ENCODE measurements at places on chromosomes 2 and 18. TPM values are rescaled to one million over a fixed set of nuclear protein-coding genes. Genes with fewer than 3 reads are reported as not detected.

The SNORC gene
- 2.4 TPM for polyA plus RNA-seq

The CPO gene
- 0.06 TPM for polyA plus RNA-seq

The ZNF236 gene
- 1.3 TPM for polyA plus RNA-seq

The PPP4R3B gene
- 21.8 TPM for polyA plus RNA-seq

The POTEC gene
- not detected for polyA plus RNA-seq

The TMSB10 gene
- 1,127 TPM for polyA plus RNA-seq

The SLC14A1 gene
- 0.44 TPM for polyA plus RNA-seq

The CCDC142 gene
- polyA plus RNA-seq: 10.3 TPM

The TUBA4B gene
- not detected for polyA plus RNA-seq

The PLB1 gene
- polyA plus RNA-seq: 0.94 TPM

The KCNS3 gene
- polyA plus RNA-seq: 3.8 TPM

The SFTPB gene
- polyA plus RNA-seq: 1.9 TPM

The ABCG8 gene
- polyA plus RNA-seq: not detected

Data from esophagus (tissue), 2 donors.